ENCODE measurements at places on chromosomes 5 and 9. TPM values are rescaled to one million over a fixed set of nuclear protein-coding genes. Genes with fewer than 3 reads are reported as not detected.

MYOZ3 gene
- total RNA-seq = not detected

PRSS3 gene
- 15.2 TPM for total RNA-seq

- DNase-seq = no peak
Observed at GRCh38 chr5:77152441-77152840, 58.0 kb upstream of the PDE8B start.

DNA sequence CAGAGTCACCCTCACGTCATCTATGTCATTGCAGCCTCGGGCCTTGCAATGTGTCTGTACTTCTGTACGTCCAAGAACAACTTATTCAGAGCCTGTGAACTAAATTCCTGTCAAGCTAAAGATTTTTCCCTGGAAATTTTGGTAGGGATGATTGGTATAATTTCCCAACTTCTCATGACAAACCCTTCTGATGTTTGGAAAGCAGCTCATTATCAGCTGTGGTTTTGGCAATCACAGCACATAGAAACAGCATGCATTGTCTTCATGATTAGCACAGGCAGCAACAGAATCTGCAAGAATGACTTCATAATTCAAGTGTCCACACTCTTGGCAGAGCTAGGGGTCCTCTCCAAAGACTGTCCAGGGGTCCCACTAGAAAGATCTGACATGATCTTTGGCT is 49.5 kb downstream of the APBA1 start:
- peak; percentile 39 for DNase-seq

SUSD3 gene
- total RNA-seq = 0.40 TPM

- peak; percentile 41 for DNase-seq
Observed at GRCh38 chr5:176185133-176185733, 53.0 kb upstream of the SIMC1 start.

BAAT gene
- not detected for total RNA-seq

DNA sequence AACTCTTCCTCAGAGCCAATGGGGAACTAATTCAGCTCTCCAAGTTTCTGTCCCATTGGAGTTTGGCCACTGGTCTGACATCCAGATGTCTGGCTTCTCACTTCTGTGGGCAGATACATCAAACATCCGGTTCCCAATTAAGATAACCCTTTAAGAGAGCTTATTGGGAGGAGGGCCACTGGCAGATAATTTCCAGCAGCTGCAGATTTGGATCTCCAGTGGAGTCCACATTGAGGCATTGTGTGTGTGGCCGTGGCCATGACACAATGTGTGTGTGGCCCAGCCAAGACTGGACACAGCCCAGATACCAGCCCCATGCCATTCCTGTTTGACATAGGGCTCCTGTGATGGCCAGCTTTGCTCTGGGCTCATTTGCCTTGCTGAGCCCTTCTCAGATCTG is 110.5 kb upstream of the MAP1B start:
- no peak for DNase-seq

RMRP gene
- total RNA-seq = 3,813 TPM

- DNase-seq = no peak
Observed at GRCh38 chr5:23139338-23140171, 286.4 kb upstream of the CDH12 start.

DNA sequence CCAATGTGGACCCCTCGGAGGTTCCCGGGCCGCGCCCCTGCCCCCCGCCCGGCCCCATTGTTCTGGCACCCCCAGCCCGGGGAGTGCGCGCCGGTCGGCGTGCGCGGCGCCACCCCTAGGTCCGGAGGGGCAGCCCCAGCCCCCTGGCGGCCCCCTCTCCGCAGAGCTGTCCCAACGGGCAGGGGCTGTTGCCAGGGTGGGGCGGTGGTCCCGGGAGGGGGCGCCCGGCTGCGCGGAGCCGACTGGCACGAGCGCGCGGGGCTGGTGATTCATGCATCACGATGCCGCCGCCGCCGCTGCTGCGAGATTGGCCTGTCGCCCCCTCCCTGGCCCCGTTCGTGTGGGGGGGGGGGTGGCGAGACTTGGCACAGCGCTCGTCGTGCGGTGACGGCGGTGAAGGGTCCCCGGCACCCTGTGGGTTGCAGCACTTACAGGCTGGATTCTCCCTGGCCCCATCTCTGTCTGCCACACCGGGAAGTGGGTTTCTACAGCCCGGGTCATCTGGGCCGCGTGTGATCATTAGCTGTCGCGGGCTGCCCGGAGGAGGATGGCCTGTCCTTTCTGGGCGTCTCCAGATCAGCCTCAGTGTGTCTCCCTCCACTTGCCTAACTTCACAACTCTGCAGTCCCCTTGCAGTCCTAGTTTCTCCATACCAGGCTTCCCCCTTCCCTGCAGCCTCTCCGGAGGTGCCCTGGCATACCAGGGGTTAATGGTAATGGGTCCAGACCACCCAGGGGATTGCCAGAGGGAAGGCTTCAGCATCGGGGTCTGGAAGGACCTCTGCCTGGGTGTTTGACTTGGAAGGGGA is 858 bp downstream of the NCS1 start:
- peak; percentile 54 for DNase-seq

INSL4 gene
- not detected for total RNA-seq

- DNase-seq = peak; percentile 57
Observed at GRCh38 chr9:129626625-129627284, 792 bp downstream of the NTMT1 start.

CREBRF gene
- 3.4 TPM for total RNA-seq

DNA sequence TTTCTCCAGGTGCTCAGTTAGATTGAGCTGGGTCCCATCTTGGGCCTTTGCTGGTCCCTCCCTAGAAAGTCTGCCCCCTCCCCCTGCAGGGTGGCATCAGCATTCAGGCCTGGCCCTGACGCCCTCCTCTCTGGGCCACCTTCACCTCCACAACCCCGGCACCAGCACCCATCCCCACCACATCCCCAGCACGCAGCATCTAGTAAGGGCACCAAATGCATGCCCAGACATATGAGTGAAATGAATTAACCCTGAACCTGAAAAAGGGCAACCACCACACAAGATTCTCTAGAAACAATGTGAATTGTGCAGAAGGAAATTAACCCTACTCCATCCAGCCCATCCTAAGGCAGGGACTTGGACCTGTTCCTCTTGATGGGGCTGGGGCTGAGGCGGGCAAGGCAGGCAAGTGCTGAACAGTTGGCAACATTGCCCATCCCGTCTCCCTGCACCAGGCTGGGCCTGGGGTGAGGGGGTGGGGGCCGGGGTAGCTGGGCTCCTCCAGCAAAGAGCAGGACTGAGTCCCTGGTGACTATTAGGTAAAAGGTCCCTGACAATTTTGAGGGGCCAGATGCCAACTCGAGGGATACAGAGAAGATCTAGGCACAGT is 125.9 kb downstream of the KCNIP1 start:
- no peak for DNase-seq

GRCh38 chr5:149486726-149487635 is 64.3 kb downstream of the CSNK1A1 start:
- DNase-seq = peak; percentile 24

SLC9A3 gene
- 1.3 TPM for total RNA-seq

SPATA31A1 gene
- 0.03 TPM for total RNA-seq

- DNase-seq = peak; percentile 29
Observed at GRCh38 chr5:168600409-168600808, 21.2 kb upstream of the PANK3 start.

SLC26A2 gene
- total RNA-seq = 11.1 TPM

DNA sequence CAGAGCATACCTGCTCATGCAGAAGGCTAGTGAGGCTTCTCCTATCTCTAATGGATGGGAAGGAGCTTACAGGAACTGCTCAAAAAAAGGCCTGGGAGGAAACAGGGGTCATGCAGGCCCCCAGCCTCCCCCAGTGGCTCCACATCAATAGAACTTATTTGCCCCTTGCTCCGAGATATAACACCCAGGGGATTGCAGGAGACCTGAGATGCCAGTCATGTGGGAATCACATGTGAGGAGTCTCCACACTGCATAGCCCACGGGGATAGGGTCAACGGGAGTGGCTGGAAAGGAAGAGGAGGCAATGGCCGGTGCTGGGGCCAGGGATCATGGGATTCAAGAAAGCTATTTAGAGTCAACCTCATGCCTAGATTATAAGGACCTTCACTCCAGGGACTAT is 76.2 kb downstream of the NRG2 start:
- DNase-seq = no peak

ST6GALNAC4 gene
- 78.4 TPM for total RNA-seq

PLEKHG4B gene
- 9.0 TPM for total RNA-seq

ARAP3 gene
- 3.0 TPM for total RNA-seq

GRCh38 chr9:119853126-119853525 is 483.9 kb upstream of the BRINP1 start:
- DNase-seq = no peak

GRCh38 chr9:133967024-133967741 is 24.9 kb downstream of the VAV2 start:
- DNase-seq = peak; percentile 65

GRCh38 chr9:2624051-2624682 is 2.6 kb downstream of the VLDLR start:
- no peak for DNase-seq

- no peak for DNase-seq
Observed at GRCh38 chr5:32445287-32445758, 783 bp upstream of the ZFR start.

DNA sequence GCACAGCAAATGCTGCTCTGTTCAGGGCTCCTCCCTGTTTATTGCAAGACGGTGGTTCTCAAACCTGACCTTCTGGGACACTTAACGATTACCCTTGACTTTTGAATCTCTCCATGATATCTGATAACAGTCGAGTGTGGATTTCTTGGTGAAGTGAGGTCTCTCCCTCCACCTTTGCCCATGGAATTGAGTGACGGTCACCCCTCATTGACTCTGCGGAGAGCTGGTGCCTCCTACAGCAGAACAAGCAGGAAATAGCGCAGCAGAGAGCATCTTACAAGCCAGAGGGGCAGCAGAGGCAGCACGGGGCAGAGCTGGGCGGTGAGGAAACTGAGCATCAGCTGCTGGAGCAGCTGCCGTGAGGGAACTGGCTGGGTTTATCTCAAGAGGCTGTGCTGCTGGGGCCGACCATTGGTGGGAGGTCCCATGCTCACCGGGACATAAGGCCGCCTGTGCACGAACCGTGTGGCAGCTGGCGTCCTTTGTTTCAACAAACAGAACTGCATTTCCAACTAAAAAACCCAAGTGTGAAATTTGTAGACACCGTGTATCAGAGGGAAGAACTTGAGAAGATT is 189.8 kb downstream of the MTRR start:
- DNase-seq = peak; percentile 28

DNA sequence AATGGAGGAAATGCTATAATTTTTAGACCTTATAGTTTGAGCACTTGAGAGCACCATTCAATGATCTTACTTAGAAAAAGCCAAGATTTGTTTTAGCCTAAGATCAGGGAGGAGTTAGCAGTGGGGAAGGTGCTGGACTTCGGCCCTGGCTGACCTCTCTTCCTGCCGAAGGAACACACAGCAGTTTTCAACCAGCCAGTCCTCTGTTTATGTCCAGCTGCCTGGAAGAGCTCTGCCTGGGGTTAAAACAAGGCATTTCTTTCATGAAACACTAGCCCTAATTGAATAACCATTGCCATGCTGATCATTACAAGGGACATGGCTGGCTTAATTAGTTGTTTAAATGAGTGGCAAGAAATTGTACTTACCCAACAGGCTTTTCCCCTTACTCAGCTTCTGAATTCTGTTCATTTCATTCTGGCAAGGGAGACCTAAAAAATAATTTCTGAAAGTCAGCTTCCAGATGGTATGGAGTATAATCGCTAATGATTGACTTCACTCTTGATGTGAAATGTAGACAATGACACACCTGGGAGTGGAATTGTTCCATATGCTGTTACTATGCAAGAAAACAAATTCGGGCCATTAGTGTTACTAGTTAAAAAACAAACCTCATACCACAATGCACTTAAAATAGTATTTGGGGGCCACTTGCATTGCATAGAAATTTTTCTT is 514.2 kb downstream of the SPOCK1 start:
- no peak for DNase-seq

- DNase-seq = no peak
Observed at GRCh38 chr5:138960145-138960692, 85.1 kb upstream of the LRRTM2 start.

DNA sequence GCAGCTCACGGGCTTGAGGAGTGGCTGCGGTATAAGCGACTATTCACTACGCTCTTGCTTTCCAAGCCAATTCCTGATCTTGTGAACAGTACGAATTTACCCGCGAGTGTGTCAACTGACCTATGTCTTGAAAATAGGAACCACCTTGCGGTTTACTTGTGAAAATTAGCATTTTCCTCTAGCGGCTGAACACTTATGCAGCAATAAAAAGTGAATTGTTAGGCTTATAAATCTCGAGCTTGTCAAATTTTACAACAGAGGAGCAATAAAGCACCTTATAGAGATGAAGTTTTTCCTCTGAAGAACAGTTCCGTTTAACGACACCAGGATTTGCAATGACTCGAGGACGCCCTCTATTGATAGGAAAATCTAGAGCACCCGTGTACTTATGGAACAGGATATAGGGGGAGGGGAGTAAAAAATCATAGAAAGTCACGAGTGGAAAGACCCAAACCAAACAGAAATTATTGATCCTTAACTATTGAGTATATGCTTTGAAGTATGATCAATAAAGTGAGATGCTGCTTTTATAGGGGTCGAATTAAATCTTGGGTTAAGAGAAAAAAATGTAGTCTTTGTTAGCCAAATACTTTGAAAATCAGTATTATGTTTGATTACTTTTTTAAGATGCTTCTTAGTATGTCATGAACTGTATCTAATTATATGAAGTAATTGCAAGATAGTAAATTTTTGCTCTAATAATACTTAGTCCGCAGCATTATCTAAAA is 1.9 kb upstream of the RGMB start:
- peak; percentile 82 for DNase-seq

DNA sequence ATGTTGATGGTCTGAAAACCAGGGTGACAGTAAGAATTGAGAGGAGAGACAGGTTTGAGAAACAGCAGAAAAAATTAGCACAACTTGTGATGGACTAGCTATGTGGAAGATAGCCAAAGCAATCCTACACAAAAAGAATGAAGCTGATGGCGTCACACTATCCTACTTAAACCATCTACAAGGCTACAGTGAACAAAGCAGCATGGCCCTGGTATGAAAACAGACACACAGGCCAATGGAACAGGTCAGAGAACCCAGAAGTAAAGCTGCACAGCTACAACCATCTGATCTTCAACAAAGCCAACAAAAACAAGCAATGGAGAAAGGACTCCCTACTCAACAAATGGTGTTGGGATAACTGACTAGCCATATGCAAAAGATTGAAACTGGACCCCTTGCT is 7.5 kb upstream of the UBE2R2 start:
- DNase-seq = no peak

SLC36A3 gene
- not detected for total RNA-seq

RELL2 gene
- total RNA-seq = 2.6 TPM

GRCh38 chr5:126812199-126812570 is 35.2 kb downstream of the LMNB1 start:
- DNase-seq = no peak

- no peak for DNase-seq
Observed at GRCh38 chr5:55110217-55110616, 7.8 kb downstream of the GZMA start.

Measured in Daoy (cell line).